T-helper 1 cell (primary cell): ENCODE measurements at places on chromosomes 4 and X.

- no peak for DNase-seq
These were observed 395.5 kb upstream of the BOD1L1 start for GRCh38 chr4:14023036-14023435.

DNA sequence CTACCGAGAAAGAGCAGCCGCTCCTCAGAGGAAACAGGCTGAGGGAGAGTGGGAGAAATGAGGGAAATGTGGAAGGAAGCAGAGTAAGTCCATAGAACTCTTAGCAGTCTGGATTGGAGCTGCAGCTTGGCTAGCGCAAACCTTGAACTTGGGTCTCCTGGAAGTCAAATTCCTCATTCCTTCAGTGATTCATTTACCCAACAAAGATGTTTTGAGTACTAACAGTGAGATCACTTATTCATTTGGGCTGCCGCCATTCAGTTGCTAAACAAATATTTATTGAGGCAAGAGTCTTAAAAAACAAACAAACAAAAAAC, 51.5 kb downstream of the SEL1L3 start:
- no peak for DNase-seq

- no peak for DNase-seq
These were observed 100.4 kb downstream of the HMX1 start for GRCh38 chr4:8771258-8771590.

- DNase-seq: no peak
These were observed 1.0 kb downstream of the HMGB2 start for GRCh38 chr4:173332963-173333657.

DNA sequence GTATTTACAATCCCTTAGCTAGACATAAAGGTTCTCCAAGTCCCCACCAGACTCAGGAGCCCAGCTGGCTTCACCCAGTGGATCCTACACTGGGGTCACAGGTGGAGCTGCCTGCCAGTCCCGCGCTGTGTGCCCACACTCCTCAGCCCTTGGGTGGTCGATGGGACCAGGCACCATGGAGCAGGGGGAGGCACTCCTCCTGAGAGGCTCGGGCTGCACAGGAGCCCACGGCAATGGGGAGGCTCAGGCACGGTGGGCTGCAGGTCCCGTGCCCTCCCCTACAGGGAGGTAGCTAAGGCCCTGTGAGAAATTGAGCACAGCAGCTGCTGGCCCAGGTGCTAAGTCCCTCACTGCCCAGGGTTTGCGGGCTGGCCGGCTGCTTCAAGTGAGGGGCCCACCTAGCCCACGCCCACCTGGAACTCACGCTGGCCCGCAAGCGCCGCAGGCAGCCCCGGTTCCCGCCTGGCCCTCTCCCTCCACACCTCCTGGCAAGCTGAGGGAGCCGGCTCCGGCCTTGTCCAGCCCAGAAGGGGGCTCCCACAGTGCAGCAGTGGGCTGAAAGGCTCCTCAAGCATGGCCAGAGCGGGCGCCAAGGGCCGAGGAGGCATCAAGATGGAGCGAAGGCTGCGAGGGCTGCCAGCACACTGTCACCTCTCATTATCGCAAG, 113.9 kb downstream of the PRDM5 start:
- DNase-seq: no peak

GRCh38 chrX:27674491-27674890, 84.3 kb downstream of the DCAF8L2 start:
- no peak for DNase-seq

DNA sequence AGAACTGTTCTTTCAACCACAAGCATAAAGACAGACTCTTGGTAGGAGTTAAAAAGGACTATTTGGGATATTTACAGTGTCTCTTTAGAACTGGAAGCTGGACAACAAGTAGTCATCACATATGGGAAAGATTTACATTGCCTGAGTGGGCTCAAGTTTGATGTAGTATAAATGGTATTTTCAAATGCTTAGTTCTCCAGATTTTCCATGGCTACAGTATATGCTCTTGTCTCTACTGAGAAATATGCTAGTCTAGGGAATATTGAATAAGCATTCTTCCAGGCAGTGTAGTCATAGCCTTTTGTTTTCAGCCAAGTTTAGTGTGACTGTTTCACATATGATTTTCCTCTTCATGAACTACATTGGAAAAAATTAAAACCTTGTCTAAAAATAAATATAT, 315.6 kb downstream of the ARHGAP24 start:
- no peak for DNase-seq

GRCh38 chr4:126405369-126405982, 1090.7 kb downstream of the FAT4 start:
- no peak for DNase-seq

DNA sequence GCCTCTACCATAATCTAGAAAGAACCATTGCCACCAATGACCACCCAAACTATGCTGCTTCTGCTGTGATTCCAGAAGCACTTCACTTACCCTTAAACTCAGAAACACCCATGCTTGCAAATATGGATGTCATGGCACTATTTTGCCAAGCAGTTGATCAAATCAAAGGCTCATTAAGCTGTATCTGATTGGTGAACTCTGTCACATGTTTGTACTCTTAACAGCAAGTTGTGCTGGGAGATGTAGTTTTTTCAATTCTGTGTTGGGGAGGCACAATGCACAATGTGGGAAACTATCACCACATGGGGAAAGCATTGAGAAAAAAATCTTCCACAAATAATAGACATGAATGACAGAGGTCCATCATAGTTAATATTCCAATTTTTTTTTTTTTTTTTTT, 19.2 kb upstream of the SPCS3 start:
- DNase-seq: no peak

GRCh38 chrX:96211953-96212352, 472.7 kb upstream of the DIAPH2 start:
- no peak for DNase-seq

DNA sequence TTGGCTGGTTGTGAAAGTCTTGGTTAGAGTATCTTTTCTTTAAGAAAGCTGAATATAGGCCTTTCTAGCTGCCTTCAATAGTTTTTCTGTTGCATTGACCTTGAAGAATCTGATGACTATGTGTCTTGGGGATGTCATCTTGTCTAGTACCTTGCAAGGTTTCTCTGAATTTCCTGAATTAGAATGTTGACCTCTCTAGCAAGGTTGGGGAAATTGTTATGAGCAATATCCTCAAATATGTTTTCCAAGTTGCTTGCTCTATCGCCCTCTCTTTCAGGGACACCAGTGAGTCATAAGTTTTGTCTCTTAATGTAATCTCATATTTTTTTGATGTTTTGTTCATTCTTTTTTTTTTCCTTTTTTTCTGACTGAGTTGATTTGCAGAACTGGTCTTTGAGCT, 194.7 kb downstream of the RAB28 start:
- no peak for DNase-seq

DNA sequence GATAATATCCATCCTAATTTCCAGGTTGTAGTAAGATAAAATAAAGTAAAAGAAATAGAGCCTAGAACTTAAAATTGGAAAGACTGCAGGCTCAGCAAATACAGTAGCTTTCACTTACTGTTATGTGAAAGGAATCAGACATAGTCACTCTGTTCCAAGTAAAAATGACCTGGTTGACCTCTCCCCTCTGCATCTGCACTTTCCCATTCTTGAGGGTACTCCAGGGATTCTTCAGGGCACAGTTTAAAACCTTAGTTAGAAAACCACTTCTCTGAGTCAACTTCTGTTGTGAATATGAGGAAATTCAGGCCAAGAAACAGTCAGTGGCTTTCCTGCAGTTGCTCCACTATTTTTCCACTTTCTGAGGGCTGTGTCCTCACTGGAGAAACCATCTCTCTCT, 42.9 kb downstream of the FRAS1 start:
- DNase-seq: no peak

GRCh38 chr4:98113012-98113411, 30.3 kb downstream of the STPG2 start:
- DNase-seq: no peak

DNA sequence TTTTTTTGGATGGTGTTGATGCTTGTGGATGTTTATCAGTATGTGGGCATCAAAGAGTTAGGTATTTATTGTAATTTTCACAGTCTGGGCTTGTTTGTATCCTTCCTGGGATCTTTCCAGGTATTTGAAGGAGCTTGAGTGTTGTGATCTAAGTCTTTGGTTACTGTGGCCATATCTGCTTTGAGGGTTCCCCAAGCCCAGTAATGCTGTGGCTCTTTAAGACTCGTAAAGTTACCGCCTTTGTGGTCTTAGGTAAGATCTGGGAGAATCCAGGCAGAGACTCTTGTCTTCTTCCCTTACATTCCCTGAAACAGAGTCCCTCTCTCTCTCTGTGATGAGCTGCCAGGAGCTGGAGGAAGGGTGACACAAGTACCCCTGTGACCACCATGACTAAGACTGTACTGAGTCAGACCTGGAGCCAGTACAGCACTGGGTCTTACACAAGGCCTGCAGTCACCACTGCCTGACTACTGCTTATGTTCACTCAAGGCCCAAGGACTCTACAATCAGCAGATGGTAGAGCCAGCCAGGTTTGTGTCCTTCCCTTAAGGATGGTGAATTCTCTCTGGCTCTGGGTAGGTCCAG, 62.2 kb downstream of the FMR1NB start:
- DNase-seq: no peak

GRCh38 chr4:128451270-128451905, 163.8 kb upstream of the PGRMC2 start:
- DNase-seq: no peak

DNA sequence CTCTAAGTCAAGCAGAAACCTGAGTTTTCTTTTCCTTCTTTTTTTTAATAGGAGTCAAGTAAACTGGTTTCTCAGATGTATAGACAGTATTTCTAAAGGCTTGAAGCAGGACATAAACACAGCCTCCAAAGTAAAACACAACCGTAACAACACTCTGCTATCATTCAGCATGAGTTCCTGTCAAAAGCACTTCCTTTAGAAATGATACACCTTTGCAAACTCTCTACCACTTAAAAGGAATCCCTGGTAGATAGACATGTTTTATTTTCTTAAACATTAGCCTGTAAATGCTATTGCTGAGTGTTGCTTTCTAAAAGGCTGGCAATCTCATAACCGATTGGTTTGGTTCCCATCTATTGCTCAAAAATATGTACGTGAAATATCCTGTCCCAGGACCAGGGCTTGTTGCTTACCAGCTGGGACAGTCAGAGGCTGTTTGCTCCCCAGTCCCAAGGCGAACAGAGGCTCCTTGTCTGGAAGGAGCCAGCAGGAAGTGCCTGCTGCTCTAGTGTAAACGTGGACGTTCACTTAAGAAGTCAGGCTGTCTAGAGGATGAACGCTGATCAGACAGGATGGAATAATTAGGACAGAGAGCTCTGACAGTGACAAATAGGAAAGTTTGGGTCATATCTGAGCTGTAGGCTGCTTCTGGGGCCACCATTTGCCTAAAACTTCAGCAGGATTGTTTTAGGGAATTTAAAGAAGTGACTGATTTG, 173.9 kb upstream of the KLF3 start:
- no peak for DNase-seq

- DNase-seq: no peak
These were observed 5.4 kb downstream of the TBC1D1 start for GRCh38 chr4:37896206-37896860.

- DNase-seq: no peak
These were observed 1.5 kb downstream of the PLS3 start for GRCh38 chrX:115562480-115562847.

DNA sequence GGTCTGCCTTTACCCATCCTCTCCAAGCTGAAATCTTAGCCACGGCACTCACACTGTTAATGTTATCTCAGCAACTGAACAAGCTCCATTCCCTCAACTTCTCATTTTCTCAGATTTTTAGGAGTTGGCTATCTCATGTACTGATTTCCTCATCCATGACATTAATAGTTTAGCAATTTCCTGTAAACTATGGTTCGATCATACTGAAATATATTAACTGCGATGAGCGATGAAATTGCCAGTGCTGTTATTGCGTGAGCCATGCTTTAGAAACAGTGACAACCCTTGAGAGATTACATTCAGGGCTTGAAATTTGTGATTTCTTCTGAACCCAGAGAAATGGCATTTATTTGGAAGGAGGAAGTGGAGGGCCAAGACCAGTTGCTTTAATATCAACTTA, 223.7 kb downstream of the GPAT3 start:
- no peak for DNase-seq

GRCh38 chr4:174604198-174604597, 81.9 kb upstream of the HPGD start:
- DNase-seq: no peak

DNA sequence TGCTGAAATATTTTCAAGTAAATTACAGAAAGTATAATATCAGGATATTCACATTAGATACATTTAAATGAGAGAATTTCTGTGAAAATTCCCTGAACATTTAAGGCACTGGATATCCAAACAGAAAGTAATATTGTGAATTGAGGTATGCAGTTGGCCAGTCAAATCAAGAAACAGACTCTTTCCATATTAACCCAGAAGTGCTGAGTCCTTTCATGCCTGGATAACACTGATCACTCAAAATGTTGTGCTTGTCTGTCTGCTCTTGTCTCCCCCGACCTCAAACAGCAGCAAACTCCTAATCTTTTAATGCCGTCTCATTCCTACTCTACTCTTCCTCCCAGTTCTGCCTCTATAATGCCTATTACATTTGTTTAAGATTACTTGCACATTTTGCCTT, 51.2 kb downstream of the TBC1D9 start:
- no peak for DNase-seq

DNA sequence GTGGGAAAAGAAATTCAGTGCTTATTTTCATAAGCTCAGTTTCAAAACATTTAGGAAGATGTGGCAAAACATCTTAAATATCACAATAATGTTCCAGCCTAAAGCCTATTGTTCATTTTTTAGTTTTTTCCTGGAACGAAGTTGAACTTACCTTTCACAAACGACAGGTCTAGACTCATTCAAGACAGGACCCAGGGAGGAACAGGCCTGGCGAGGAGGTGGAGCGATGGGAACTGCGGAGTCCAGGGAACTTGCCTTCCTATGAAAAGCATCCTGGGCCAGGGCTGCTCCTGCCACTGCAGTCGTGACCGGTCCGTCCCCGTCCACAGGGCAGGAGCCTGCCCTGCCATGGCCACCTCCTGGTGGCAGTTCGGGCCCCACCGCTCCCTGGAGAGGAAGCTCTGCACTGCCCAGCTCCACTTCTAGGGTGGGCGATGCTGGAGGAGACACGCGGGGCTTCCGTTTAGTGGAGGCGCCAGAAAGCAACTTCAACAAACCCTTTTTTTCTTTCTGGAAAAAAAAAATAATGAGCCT, 96.7 kb upstream of the CBR4 start:
- no peak for DNase-seq
